Stimulated activated naive CD4-positive, alpha-beta T cell treated with Interleukin-2 at 50 U/mL for 16 hours (primary cell): ENCODE measurements at places on chromosomes 12 and 14.

DNA sequence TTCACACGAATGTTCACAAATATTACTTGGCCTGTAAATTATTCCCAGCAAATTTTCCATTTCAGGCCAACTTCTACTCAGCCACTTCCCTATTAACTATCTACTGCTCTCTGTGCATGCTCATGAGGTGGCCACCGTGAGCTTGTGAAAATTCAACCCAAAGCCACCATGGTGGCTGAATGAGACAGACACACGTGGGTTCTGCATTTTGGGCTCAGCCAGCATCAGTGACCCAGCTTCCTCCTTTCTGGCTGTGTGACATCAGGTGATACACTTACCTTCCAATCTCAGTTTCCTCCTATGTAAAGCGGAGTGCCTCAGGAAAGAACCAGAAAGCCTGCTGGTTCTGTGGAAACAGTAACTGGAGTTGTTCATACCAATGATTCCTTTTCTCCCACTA lies 175.8 kb downstream of the FOXN3 start:
- DNase-seq, result no peak

DNA sequence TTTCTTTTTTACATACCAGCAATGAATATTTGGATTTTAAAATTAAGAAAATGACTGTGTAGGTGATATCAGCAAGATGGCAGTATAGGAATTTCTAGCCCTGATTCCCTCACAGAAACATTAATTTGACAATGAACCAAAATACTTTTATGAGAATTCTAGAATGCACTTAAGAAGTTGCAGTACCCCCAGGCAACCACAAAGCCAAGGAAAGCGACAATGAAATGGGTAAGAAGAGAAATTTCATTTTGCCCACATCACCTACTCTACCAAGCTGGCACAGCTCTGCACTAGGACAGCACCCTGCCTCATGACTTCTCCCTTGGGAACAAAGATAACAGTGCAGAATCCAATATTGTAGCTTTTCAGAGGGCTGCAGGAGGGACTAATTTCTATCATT lies 6.6 kb downstream of the OR9K2 start:
- no peak for DNase-seq

DNA sequence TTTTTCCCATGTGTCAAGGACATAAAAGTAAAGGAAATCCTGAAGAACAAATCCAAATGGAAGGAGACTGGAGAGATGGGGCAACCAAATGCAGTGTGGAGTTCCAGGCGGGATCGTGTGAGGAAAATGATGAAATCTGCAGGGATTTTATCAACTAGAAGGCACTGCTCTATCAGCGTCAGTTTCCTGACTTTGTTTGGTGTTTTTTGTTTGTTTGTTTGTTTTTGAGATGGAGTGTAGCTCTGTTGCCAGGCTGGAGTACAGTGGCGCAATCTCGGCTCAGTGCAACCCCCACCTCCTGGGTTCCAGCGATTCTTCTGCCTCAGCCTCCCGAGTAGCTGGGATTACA lies 43.3 kb upstream of the GPR132 start:
- no peak for DNase-seq

GRCh38 chr12:54017027-54017788 lies 8.4 kb downstream of the HOXC8 start:
- DNase-seq, result no peak

- no peak for DNase-seq
These were observed 43.4 kb upstream of the ST8SIA1 start for GRCh38 chr12:22377731-22378496.

DNA sequence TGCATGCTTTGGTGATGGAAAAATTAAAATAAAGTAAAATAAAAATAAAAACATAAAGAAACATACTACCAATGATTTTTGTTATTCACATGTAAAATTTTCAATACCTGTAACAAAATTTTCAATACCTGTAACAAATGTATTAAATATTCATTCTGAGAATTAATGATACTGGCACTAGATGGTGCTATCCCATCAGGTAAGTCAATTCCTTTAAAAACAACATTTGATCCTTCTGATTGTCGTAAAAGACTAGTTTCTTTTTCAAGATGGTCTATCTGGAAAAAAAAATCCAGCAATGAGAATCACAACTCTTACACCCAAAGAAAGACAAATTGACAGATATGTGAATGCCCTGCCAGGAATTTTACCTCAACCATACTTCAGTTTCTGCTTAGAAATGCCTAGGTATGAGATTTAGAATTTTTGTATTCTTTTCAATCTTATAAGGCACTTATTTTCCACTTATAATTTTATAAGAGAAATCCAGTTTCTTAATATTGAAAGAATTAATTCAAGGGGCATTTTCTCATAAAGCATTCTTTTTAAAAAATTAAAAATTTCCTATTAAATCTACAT lies 30.7 kb downstream of the CEP290 start:
- no peak for DNase-seq

DNA sequence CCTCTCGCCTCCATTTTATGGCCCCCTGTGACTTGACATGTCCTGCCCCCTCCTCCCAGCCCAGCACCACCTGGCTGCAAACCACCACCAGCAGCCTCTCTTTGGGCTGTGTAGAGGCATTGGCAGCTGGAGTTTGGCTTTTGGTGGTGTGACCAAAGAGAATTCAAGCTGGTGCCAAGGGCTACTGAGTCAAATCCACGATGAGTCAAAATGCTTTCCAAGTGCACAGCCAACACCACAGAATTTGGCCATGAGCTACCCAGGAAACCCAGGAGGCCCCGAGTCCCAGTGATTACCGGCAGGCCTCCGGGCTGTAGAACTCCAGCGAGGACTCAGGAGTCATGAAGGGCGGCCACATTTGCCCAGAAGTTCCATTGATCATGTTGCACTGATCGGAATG lies 53.8 kb downstream of the SCARB1 start:
- no peak for DNase-seq

DNA sequence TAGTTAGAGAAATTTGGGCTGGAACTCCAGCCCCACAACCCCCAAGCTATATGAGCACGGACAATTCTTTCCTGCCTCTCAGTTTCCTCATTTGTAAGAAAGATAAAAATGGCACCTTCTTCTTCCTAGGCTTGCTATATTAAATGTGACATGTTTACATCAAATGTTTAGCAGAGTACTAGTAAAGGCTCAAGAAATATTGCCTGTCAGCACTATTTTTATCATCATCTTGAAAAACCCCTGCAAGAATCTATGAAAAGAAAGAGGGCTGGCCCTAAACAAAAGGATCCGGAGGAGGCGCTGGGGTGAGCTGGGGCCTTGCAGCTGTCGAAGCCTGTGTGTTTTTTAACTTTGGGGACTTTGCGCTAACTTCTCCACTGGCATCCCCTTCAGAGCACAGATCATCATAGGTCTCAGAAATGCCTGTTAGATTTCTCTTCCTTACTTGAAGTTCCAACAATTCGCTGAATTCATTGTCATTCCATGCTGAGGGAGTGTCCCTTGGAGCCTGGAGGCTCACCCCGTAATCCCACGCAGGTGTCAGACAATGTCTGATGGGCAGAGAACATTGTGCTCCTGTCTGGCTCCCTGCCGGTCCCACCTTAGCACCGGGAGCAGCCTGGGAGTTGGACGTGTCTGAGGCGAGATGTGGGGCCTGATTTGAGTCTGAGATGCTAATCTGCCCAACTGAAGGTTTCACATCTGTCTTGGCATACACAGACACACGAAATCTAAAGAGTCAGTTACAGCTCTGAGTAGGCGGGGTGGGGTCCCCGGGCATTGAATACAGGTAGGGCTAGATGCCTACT lies 206.8 kb downstream of the NUAK1 start:
- no peak for DNase-seq

- no peak for DNase-seq
These were observed 11.9 kb downstream of the BCL11B start for GRCh38 chr14:99260116-99260515.

DNA sequence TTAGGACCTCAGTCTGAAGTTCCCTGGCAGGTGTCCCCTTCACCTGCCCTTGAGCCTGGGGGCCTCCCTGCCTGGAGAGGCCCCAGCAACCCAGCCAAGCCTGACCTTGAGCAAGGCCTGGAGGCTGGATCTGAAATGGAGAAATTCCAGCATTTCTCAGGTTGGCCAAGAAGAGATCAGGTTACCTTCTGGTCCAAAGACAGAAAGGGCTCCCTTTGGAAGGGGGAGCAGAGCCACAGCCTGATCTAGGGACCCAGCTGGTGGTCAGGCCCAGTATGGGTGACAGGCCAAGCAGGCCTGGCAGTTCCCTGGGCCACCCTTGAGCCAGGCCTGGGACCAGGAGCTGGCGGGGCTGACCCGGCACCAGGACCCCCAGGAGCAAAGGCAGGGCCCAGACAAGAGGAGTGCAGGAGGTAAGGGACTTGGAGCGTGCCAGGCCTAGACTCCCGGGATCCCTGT lies 82.8 kb downstream of the TNFAIP2 start:
- no peak for DNase-seq

DNA sequence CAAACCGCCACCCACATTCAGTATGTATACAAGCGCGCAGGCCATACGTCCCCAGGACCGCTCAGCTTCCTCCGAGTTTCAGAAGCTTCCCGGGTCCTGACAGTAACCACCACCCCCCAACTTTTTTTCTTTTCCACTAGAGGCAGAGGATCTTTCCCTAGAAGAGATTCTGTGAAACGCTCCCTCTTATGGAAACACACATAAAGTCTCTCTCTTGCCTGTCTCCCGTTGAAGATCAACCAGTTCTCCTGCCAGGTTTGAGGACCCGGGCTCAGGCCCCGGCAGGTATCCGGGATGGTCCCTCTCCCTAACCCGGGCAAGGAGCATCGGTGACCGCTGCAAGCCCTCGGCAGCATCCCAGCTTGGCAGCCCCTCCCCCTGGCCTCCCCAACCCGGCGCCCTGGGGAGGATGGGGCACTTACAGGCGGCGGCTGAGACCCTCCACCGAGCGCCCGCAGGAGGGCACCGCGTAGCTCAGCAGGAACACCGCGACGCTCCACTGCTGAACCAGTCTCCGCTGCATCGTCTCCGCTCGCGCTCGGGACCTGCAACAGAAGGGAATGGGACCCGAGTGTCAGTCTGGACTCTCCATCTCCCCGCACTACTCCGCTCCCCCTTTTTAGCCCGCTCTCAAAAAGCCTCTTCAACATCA lies 3.4 kb downstream of the PTHLH start:
- no peak for DNase-seq

- no peak for DNase-seq
These were observed 106.9 kb upstream of the HIF1A start for GRCh38 chr14:61588419-61588901.

GRCh38 chr12:108394196-108394595 lies 55.1 kb upstream of the CMKLR1 start:
- DNase-seq, result no peak

DNA sequence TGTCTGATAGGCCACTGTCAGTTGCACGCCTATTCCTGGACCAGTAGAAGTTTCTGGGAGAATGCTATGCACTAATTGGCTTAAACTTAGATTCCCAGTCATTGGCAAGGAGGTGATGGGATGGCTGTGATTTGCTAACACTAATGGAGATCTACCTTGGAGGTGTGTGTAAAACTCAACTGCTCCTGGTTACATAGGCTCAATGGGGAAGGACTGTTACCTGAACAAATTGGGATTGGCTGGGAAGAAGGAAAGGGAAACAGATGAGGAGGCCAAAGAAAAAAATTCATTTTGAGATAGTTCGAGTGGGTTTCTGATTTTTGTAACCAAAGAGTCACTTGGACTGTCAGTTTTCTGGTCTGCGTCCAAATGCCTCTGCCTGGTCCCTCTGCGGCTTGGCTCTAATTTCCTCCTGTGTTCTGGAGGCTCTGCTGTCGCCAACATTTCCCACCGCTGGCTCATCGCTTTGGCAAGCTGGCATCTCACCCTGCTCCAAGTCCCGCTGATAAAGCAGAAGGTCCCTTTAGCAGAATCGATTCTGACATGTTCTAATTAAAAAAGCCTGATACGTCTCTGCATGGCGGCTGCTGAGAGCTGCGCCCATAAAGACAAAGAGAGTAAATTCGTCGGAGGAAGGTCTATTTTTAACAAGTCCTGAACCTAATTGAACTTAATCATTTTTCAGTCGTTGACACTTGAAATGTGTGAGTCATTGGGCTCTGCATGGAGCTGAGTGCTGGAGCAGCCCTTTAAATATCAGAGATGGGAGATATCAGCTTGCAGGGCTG lies 2.0 kb upstream of the CCDC63 start:
- DNase-seq, result no peak

- DNase-seq, result no peak
These were observed 7.6 kb downstream of the ISCA2 start for GRCh38 chr14:74501135-74501614.

GRCh38 chr12:116603546-116604177 lies 44.5 kb downstream of the MAP1LC3B2 start:
- no peak for DNase-seq

DNA sequence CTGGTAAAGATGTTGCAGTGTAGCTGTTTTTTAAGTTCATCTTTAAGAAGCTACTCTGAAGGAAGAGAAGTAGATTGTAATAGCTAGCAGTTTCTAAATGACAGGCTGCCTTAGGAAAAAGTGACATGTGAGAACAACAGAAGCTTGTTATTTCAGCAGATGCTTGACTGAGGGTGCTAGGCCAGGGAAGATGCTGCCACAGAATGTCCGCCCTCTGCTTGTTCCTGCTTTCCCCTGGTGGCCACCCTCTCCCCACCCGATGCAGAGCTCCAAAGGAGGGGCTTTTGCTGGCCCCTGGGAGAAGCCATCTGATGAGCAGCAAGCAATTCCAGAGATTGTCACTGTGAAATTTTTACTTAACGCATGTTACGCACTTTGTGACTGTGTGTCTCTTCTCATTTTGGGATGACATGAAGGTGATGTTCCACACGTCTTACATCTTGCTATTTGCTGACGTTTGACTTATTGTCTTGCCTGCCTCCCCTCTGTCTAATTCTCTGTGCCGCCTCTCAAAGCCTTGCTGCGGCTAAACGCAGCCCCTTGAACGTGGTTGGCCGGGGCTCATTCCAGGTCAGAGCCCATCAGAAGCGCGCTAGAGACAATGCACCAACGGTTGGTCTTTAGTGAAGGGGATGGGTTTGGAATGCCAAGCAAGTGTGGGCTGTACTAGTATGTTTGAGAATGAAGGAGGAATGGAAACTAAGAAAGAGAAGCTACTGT lies 44.8 kb downstream of the WDR20 start:
- DNase-seq, result no peak

- DNase-seq, result no peak
These were observed 84.5 kb downstream of the PLEKHG3 start for GRCh38 chr14:64788706-64789105.

- no peak for DNase-seq
These were observed 323.8 kb downstream of the RGS6 start for GRCh38 chr14:72256055-72256454.

GRCh38 chr12:107238296-107238695 lies 144.9 kb upstream of the CRY1 start:
- DNase-seq, result no peak

DNA sequence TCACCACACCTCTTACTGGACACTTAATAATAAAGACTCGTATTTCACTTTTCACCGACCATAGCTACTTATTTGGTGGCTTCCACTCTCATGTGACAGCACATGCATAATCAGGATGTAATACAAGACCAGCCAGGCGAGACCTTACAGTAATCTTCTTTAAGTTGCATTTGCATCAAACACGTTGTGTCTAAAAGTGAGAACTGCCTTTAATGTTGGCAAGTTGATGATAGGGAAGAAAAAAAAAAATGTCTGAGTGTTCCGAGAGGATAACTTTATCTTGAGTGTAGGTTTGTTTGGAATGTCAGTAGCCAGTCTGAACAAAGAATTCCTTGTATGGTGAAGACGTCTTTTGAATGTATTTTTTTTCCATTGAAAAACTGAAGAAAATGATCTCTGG lies 440.4 kb downstream of the ADAMTS20 start:
- no peak for DNase-seq
